Muscle of leg (tissue), 16 donors: ENCODE measurements at places on chromosomes 2 and 18. TPM values are rescaled to one million over a fixed set of nuclear protein-coding genes. Genes with fewer than 3 reads are reported as not detected.

- DNase-seq, result no peak
Measured at GRCh38 chr2:237863689-237864443, 4.4 kb downstream of the RAMP1 start.

DNA sequence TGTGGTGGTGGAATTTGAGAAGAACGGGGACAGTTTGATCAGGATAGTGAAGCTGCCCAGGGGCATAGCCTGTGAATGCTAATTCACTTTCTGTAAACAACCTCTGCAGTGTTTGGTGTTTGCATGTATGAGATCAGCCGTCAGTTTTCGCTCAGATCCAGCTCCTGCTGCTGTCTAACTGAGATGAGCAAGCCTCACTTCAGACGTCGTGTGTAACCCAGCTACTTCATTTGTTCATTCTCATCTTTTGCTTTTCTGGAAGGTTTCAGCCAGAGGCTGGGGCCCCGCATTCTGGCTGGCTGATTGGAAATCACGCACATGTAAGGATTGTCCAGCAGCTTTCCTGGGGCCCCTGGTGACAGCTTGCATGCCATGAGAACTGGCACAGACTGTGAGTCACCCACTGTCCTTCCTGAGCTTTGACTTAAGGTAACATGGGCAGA, 48.9 kb downstream of the LDLRAD4 start:
- DNase-seq, result no peak

DNA sequence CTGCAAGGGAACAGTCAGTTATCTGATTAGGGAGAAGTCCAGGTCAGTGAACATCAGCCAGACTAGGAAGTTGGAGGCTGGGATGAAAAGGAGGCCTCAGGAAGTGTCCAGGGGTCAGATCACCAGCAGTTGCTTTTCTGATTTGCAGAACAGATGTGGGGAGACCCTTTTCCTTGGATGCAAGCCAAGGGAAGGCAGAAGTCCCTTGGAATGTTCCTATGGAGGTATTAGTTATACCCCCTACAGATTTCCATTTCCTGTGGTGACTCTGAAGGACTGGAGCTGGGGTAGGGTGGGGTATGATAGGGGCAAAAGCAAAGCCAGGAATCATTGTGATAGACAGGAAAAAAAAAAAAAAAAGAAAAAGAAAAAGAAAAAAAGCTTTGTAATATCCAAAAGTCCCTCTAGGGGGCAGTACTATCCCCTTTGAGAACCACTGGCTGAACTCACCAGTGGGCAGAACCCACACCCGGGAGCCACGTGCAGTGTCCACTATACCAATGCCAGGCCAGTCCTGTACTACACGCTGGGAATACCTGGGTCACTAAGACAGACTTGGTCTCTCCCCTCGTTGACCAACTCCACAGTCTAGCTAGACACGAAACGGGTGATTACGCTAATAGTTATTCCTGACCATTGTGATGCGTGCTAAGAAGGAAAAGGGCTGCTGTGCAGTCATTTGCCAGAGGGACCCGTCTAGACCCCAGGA, 7.4 kb downstream of the DYSF start:
- peak; percentile 48 for DNase-seq

DNA sequence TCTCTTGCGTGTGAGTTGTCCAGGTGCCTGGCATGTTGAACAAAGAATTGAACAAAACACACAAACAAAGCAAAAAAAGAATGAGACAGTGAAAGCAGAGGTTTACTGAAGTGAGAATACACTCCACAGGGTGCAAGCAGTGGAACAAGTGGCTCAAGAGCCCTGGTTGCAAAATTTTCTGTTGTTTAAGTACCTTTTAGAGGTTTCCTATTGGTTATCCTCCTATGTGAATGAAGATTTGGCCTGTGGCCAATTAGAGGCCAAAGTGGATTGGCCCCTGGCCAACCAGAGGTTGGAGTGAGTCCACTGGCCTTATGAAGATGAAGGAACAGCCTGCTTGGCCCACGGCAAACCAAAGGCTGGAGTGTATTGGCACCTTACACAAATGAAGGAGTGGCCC, 1188.5 kb upstream of the NRXN1 start:
- peak; percentile 14 for DNase-seq

- DNase-seq, result no peak
Measured at GRCh38 chr18:69865776-69866175, 81.9 kb downstream of the CD226 start.

GRCh38 chr18:23967321-23968089, 47.0 kb upstream of the TTC39C start:
- no peak for DNase-seq

DNA sequence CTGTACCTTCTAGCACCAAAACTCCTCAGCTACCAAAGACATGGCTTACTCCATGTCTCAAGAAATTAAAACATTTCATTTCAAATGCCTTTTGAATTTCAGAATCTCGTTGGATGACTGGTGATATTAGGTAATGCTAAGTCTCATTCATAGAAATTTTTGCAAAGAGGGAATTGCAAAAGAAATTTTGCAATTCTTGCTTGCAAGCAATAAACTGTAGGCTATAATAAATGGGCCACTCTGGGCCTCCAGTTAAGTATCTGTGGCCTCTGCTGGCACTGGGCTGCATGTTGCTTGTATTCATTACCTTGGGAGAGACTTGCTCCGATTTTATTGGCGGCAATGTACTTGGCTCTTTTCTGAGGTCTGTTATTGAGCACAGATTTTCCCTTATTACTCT, 2.8 kb upstream of the LCLAT1 start:
- peak; percentile 25 for DNase-seq

DNA sequence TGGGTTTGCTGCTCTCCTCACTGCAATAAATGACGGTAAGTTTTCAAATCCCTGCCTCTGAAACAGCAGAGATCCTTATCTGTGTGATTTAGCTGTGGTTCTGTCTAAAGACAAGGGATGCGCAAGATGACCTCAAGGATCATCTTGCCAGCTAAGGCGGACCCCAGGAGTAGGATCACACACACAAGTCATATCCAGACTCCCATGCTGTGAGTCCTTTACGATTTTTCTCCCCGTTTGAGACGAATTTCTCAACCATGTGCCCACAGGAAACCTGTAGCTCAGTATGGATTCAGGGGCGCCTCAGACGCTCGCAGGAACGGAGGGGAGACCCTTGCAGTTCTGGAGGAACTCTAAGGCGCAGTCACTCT, 11.1 kb upstream of the DCTN1 start:
- peak; percentile 58 for DNase-seq

Gene HOXD10
- not detected for polyA plus RNA-seq

Gene ALPP
- not detected for polyA plus RNA-seq

Gene SH3BP4
- polyA plus RNA-seq, result 18.2 TPM

GRCh38 chr2:168116448-168116847, 130.9 kb downstream of the STK39 start:
- no peak for DNase-seq

- peak; percentile 19 for DNase-seq
Measured at GRCh38 chr2:25165992-25166875, 2.1 kb downstream of the POMC start.

DNA sequence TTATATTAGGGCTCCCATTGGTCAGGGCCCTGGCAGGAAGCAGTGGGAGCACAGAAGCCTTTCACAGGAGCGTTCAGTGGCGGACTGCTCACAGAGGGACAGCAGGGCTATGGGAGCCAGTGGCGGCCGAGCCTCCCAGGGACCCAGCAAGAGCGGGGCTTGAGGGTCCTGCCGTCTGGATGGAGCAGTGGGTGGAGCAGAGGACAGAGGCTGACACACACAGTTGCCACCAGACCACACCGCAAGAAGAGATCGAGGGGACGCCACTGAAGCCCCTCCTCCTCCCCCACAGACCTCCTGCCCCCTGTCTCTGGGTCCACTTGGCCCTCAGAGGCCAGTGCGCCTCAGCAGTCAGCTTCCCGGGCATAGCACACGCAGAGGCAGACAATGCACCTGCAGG, 39.3 kb downstream of the SALL3 start:
- no peak for DNase-seq

Gene MALL
- 8.4 TPM for polyA plus RNA-seq

GRCh38 chr2:108918941-108919341, 70.1 kb downstream of the EDAR start:
- DNase-seq, result no peak

Gene VWC2L
- polyA plus RNA-seq, result not detected

Gene TMEM247
- not detected for polyA plus RNA-seq

GRCh38 chr2:110777531-110778311, 45.3 kb downstream of the ACOXL start:
- peak; percentile 72 for DNase-seq

Gene ATP6V1C2
- polyA plus RNA-seq, result 3.7 TPM

- DNase-seq, result no peak
Measured at GRCh38 chr2:8535469-8535795, 146.4 kb upstream of the ID2 start.

Gene SKOR2
- polyA plus RNA-seq, result not detected

DNA sequence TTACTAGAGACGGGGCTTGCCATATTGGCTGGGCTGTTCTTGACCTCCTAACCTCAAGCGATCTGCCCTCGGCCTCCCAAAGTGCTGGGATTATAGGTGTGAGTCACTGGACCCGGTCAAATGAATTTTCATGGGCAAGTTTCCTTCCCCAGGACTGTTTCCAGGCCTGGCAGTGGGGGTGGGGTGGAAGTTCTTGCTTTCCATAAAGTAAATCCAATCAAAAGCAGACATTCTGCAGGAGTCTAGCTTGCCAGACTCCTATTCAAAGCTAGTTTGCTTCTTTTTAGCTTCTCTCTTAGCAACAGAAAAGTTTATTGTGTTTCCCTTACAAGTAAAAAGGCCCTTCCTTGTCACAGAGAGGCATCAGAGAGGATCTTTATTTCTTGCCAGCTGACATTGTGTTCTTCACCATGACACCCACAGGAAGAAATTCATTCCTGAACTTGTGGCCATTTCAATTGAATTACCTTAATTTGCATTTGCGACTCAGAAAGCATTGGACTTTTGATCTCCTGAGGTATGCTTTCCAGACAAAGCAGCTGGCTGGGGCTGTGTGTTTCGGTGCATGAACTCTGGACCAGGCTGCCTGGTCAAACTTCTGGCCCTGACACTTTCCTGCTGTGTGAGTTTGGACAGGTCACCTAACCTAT, 37.9 kb downstream of the LYPD1 start:
- DNase-seq, result peak; percentile 52

DNA sequence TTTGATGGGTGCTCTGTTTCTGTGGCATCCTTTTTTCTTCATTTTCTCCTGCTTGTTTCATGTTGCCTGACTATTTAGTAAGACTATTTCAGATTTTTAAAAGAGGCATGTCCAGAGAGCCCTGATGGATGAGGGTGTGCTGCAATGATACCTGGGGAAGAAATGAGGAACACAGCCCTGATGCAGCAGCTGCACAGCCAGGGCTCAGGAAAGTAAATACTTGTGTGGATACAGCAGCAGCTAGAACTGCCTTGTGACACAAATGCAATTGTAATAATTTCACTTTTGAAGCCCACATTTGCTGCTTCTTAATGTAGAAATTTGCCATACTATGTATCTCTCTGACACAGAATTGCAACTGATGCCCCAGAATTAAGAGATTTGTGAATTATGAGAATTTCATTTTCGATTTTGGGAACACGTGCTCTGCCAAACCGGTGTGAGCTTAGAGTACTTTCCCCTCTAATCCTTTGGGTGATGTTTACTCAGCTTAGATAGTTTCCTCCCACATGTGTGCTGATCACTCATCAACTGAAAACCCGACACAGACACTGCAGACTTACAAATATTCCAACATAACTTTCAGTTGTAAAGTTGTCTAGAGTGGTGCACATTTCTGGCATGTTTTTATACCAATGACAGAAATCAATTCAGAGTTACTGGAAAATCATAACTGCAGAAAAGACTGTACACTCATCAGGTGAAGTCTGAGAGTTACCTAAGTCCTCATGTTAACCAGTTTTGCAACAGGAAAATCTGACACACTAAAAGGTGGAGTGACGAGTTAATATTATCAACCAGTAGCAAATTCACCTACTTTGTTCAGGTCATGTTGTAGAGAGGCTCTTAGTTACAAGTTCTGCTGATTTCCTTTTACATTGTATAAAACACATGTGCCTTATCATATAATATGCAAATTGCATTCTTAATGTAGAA, 383.4 kb downstream of the CBLN2 start:
- no peak for DNase-seq

Gene ABCG5
- 0.10 TPM for polyA plus RNA-seq

GRCh38 chr2:63424329-63425078, 163.8 kb downstream of the WDPCP start:
- DNase-seq, result no peak

DNA sequence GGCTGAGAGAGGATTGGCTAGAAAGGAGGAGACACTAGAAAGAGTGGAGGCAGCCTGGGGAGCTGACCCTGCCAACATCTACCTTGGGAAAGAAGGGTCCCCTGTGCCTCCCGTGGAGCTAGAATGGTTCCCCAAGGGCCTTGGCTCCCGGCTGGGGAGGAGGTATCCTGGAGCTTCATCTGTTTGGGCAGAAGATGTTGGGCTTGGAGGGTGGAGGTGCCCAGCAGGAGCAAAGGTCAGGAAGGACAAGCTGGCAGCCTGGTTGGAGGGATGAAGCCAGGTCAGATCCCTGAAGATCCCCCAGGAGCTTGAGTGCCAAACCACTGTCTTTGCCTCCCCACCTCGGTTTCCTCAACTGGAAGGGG, 2.9 kb downstream of the ATP6V1B1 start:
- no peak for DNase-seq

DNA sequence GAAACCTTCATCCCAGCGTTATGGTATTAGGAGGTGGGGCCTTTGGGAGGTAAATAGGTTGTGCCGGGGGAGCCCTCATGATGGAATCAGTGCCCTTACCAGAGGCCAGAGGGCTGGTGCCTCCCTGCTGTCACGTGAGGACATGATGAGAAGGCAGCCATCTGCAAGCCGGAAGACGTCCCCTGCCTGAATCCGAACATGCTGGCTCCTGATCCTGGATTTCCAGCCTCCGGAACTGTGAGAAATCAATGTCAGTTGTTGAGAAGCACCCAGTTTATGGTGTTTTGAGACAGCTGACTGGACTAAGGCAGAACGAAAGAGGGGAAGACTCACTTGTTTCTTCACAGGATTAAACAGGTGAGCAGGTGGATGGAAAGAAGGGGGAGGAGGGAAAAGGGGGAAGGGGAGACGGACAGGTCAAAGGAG, 13.0 kb upstream of the KLF11 start:
- DNase-seq, result no peak

DNA sequence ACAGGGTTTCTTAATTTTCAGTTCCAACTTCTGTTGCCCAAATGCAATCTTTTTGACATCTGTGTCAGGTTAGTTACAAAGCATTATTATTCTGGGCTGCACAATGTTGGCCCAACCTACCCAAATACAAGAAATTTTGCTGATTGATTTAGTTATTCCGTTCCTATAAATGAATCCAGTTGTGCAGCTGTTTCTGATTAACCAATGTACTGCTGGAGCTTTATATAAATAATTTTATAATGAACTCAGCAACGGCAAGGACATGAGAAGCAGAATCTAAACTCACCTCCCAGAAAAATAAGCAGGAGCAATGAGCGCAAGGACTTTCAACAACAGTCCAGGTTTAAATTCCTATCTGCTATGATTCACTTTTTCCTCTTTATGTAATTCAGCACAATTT, 76.3 kb upstream of the WIPF1 start:
- DNase-seq, result peak; percentile 84

Gene SCYGR7
- polyA plus RNA-seq, result not detected

- DNase-seq, result peak; percentile 25
Measured at GRCh38 chr2:132621131-132621875, 48.7 kb downstream of the LYPD1 start.

- DNase-seq, result no peak
Measured at GRCh38 chr2:168896783-168897182, 4.3 kb upstream of the G6PC2 start.
